ENCODE measurements at places on chromosomes 5 and 9.

- no peak for DNase-seq
These were observed 29.3 kb downstream of the SGCD start for GRCh38 chr5:156356238-156356637.

DNA sequence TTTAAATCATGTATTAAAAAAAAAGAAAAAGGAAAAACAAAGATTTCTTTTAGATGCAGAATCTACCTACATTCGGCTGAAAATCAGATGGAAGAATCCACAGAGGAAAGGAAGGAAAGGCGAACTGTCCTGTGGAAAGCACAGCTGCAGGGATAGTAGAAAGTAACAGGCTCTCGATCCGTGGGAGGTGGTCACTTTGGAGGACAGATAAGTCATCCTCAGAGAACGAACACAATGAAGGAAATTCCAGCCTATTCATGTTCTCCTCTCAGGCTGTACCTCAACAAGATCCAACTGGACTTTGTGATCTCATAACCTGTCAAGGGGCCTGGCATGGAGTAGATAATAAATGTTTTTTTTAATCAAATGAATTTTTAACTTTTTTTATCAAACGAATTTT is 72.8 kb downstream of the NR6A1 start:
- no peak for DNase-seq

DNA sequence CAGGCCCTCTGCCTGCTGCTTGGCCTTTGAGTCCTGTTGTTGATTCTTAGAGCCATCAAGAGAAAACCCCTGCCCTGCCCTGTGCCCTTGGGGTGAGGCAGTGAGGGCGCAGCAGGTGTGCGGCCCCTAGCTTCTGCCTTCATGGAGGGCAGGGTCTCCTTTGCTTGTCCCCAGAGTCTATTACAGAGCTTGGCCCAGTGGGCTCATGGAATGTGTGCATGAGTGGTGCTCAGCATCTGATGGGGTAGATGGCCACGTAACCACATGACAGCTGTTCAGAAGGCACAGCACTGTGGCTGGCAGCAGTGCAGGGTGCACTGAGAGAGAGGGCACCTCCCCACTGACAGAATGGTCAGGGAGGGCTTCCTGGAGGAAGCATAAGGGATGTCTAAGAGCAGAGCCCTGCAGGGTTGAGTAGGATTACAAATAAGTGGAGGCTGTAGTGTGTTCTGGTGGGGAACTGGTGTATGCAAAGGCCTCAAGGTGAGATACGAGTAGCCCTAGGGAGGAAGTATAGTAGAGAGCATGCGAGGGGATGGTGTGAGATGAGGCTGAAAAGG is 70.8 kb downstream of the MACROH2A1 start:
- DNase-seq = no peak

- DNase-seq = peak; percentile 34
These were observed 155.6 kb upstream of the VLDLR start for GRCh38 chr9:2465921-2466460.

- no peak for DNase-seq
These were observed 740.5 kb upstream of the SEMA6A start for GRCh38 chr5:117315170-117315569.

DNA sequence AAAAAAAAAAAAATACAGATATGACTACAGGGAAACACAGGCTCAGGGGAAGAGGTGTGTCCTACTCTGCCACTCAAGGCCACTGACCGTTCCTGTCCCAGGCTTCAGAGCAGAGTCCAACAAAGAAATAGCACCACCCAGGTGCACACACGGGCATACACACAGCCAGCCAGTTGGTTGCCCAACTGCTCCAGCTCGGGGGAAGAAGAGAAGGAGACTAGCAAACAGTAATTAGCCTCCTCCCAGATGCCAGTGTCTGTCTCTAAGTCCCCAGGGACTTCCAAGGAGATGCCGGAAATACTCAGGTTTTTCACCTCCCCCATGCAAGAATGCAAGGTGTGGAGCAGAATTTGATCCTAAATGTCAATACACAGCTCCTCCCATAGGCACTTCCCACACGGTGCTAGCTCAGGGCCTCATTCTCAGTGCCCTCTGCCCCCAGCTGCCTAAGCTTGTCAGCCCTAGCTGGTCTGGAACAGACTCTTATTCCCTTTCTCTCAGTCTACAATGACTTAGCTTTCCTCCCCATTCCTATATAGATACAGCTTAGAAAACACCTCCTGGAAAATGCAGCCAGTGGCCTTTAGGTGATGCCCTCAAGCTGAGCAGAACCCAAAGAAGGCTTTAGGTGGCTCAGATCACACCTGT is 1.7 kb downstream of the MYORG start:
- no peak for DNase-seq

DNA sequence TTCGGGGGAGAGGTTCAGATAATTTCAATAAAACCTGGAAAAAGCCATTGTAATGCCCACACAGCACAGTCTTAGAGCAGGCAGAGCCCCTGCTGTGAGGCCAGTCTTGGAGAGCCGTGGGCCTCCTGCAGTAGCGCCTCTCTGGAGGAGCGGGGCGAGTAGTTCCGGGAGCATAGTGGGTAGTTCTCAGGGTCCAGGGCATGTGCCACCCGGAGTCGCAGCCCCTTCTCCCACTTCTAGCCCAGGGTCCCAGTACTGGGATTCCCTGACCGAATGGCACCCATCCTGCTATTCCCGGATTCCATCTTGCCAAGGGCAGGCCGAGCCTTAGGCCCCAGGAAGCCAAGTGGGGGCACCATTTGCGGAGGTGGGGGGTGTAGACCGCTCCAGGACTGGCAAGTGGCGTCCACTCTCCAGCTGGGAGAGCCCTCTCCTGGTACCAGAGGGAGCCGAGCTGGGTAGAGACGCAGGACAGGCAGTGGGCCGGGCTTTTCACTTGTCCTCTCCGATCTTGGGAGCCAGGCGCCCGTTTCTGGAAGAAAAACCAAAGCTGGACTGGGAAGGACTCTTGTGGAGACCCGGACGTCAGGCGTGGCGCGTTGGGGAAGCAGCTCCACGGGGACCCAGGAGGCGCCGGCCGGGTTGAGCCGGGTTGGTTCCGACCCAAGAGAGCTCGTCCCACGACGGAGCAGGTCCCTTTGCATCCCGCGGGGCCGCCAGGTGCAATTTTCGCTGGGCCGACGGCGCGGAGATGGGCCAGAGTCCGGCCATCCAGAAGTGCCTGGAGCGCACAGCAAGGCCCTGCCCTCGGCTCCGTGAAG is 12.1 kb downstream of the PROP1 start:
- no peak for DNase-seq

DNA sequence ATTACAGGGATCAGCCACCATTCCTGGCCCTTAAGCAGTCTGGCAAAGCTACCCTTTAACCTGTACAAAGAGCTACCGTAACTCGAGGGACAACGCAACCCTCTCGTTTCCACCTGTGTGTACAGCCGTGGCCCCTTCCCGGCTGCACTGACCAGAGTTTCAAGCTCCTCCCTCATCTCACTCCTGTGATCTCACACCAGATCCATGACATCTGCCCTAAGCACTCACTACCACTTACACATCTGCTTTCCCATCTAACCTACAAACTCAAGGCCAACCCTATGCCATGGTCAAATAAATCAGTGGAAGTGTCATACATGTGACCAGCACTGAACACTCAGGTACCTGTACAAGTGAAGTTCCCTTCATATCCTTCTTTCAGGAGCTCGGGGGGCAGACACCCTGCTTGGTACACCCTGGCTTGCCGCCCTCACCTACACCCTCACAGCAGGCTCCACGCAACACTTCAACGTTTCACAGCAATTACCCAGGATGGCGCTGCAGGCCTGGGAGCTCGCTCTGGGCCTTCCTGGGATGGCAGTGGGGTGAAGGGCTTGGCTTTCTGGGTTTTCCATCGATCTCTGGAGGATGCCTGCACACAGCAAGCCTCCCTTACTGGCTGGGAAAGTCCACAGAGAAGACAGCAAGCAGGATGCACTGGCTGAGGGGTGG is 61.7 kb downstream of the PRRT1B start:
- no peak for DNase-seq

DNA sequence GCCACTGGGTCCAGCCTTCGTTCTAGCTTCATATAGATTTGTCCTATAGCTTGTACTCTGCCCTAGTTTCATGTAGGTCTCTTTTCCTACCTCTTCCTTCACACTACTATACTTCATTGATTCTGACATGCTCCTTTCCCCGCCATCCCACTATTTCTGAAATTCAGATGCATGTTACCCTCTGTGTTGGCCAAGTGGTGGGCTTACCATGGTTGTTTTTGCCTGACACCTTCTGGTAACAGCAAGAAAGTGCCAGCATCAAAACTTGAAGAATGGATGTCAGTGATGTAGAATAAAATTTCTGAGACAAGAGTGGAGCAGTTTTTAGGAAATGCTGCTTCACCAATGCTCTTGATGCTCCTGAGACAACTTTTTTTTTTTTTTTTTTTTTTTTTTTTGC is 19.5 kb upstream of the SERINC5 start:
- no peak for DNase-seq
